ENCODE measurements at places on chromosomes 1 and 21. TPM values are rescaled to one million over a fixed set of nuclear protein-coding genes. Genes with fewer than 3 reads are reported as not detected.

Gene ACTL8
- 0.15 TPM for total RNA-seq

Gene IL20
- total RNA-seq, result not detected

DNA sequence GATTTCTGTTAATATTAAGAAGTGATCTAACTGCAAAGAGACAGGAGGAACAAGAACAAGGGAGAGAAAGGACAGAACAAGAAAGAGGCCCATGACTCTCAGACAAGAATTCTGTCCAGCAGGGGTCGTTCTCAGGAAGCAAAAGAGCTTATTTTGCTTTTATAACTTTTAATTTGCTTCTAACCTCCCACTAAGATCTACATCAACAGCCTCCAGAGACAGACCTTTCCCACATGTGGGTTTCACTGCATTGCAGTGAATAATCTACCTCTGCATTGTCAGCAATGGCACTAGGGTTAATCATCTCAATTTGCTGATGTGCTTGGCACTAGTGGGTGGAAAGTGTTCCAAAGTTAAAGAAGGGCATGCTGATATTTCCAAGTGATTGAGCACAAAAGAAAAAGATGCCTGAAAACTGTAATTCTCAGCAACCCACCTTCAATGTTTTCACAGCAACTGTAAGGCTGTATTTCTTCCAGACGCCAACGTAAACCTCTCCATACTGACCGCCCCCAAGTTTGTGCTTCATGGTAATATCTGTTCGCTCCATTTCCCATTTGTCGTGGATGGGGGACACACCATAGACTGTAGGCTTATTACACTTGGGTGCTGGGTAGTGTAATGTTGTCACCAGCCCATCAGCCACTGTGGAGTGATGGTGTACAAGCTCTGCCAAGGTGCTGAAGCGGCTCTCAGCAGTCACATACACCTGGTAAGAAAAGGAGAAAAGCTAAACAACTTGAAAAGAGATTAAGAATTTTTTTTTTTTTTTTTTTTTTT is 39.5 kb downstream of the TOR3A start:
- no peaks in the 10 kb centered on the region for H3K27me3 ChIP-seq
- H3K4me1 ChIP-seq, result no peaks in the 10 kb centered on the region
- no peak overlapping the region for H3K27ac ChIP-seq
- H3K4me3 ChIP-seq, result no peak overlapping the region

- no peak overlapping the region for H3K27ac ChIP-seq
- peaks cover 28% of the 10 kb centered on the region for H3K4me1 ChIP-seq
- H3K4me3 ChIP-seq, result no peak overlapping the region
These were observed 67.7 kb upstream of the WNT4 start for GRCh38 chr1:22210636-22211035.

DNA sequence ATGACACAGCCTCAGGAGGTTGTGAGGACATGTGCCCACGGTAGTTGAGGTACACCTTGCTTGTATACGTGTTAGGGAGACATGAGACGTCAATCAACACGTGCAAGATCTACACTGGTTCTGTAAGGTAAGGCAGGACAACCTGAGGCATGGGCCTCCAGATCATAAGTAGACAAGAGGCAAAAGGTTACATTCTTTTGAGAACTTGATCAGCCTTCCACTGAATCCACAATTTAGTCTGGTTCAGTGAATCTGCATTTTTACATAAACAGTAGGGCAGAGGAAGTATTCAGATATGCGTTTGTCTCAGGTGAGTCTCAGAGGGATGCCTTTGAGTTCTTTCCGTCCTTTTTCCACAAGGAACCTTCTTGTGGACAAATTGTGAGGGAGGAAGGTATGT is 348.9 kb downstream of the ASTN1 start:
- H3K27me3 ChIP-seq, result no peaks in the 10 kb centered on the region
- no peak overlapping the region for H3K27ac ChIP-seq
- H3K4me3 ChIP-seq, result no peak overlapping the region
- H3K36me3 ChIP-seq, result no peaks in the 10 kb centered on the region

- no peaks in the 10 kb centered on the region for H3K36me3 ChIP-seq
- peaks cover 7% of the 10 kb centered on the region for H3K4me1 ChIP-seq
- no peaks in the 10 kb centered on the region for H3K27me3 ChIP-seq
- H3K4me3 ChIP-seq, result no peak overlapping the region
- no peak for DNase-seq
These were observed 309.5 kb downstream of the KIF26B start for GRCh38 chr1:245464290-245464689.

- no peaks in the 10 kb centered on the region for H3K4me1 ChIP-seq
- no peak overlapping the region for H3K27ac ChIP-seq
- no peak for DNase-seq
- no peaks in the 10 kb centered on the region for H3K36me3 ChIP-seq
- no peaks in the 10 kb centered on the region for H3K27me3 ChIP-seq
These were observed 168.8 kb downstream of the GALNT2 start for GRCh38 chr1:230235876-230236275.

DNA sequence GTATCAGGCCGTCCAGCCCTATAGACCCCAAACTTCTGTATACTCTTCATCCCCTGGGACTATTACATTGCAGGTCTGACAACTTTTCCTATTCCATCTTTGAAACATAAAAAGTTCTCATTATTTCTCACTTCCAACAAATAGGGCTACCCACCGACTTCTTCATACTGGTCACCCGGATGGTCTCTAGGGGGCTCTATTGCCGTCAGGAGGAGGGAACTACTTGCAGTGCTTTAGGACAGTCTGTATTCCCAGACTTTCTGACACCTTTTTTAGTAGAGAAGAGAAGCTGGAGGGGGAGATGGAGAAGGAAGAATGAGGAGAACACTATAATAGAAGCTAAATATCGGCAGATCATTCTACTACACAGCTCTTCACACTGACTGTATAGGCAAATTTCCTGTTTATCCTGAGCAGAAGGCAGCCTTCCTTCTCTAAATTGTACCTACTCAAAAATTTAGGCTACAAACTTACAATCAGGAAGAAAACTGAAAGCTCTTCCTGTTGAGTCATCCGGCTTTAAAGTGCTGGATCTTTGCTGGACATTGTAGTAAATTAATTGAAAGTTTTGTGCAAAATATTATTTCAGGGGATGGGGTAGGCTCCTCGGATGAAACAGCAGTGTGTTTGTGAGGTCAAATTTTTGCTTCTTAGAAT is 54.6 kb downstream of the CDC7 start:
- no peak overlapping the region for H3K4me3 ChIP-seq
- peaks cover 3% of the 10 kb centered on the region for H3K4me1 ChIP-seq
- H3K27ac ChIP-seq, result no peak overlapping the region

DNA sequence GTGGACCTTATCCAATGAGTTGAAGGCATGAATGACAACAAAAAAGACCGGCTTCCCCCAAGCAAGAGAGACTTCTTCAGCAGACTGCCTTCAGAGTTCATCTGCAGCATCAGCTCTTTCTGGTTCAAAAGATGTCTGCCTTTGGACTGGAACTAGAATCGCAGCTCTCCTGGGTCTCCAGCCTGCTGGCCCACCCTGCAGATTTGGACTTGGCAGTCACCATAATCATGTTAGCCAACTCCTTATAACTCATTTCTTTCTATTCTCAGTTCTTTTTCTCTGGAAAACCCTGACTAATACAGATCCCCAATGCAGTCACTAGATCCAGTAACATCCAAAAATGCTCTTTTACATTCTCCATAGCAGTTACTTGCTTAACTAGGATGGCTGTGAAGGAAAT is 89.2 kb upstream of the MARK1 start:
- no peaks in the 10 kb centered on the region for H3K27me3 ChIP-seq
- H3K36me3 ChIP-seq, result no peaks in the 10 kb centered on the region
- H3K4me1 ChIP-seq, result no peaks in the 10 kb centered on the region
- no peak for DNase-seq

GRCh38 chr1:58839147-58839795 is 55.4 kb upstream of the JUN start:
- H3K36me3 ChIP-seq, result no peaks in the 10 kb centered on the region
- no peaks in the 10 kb centered on the region for H3K27me3 ChIP-seq
- H3K4me3 ChIP-seq, result no peak overlapping the region
- no peak for DNase-seq
- H3K4me1 ChIP-seq, result no peaks in the 10 kb centered on the region

GRCh38 chr1:157773493-157774350 is 3.2 kb downstream of the FCRL2 start:
- no peaks in the 10 kb centered on the region for H3K27me3 ChIP-seq
- no peak overlapping the region for H3K4me3 ChIP-seq
- no peak overlapping the region for H3K27ac ChIP-seq
- DNase-seq, result peak; percentile 64

DNA sequence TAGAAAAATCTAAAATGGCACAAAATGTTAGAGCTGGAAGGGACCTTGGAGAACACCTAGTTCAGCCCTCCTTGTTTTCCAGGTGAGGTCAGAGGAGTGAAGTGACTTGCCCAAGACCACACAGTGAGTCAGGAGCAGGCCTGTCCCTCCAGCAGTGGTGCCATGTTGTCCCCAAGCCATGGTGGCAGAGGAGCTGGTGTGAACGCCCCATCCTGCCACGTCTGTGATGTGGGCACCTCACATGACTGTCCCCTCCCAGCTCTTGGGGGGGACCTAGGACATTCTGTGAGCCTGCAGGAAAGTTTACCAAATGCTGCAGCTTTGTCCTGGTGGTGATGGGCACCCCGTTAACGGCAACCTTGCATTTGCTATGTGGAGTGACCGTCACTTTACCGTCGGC is 66.2 kb downstream of the SCCPDH start:
- H3K4me1 ChIP-seq, result peaks cover 23% of the 10 kb centered on the region
- no peak overlapping the region for H3K4me3 ChIP-seq
- no peaks in the 10 kb centered on the region for H3K27me3 ChIP-seq
- H3K36me3 ChIP-seq, result no peaks in the 10 kb centered on the region
- no peak overlapping the region for H3K27ac ChIP-seq

DNA sequence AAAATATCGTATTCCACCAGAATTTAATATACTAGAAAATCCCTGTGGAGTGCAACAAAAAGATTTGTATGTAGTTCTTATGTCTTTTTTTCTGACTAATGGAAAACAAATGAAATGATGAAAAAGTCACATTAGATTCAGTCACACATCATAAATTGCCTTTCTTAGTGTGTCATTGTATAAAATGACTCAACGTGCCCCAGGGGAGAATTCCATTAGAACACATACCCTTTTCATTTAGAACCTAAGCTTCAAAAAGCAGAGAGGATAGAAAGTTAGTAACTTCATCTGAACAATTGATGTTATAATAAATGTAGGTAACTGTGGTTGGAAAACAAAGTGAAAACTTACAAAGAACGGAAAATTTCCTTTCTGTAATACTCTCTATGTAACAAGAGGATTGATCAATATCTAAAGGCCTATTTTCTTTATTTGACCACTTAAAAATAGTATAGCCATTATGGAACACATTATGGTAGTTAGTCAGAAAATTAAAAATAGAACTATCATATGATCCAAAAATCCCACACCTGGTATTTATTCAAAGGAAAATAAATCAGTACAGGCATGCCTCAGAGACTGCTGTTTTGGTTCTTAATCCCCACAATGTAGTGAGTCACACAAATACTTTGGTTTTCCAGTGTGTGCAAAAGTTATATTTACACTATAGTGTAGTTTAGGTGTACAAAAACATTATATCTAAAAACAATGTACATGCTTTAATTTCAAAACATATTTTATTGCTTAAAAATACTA is 1016.1 kb downstream of the KCNT2 start:
- no peaks in the 10 kb centered on the region for H3K27me3 ChIP-seq
- no peak overlapping the region for H3K27ac ChIP-seq
- DNase-seq, result no peak
- H3K4me3 ChIP-seq, result no peak overlapping the region
- no peaks in the 10 kb centered on the region for H3K36me3 ChIP-seq
- H3K4me1 ChIP-seq, result no peaks in the 10 kb centered on the region

GRCh38 chr1:198648592-198648991 is 9.8 kb downstream of the PTPRC start:
- peaks cover 8% of the 10 kb centered on the region for H3K4me1 ChIP-seq
- H3K4me3 ChIP-seq, result no peak overlapping the region
- no peaks in the 10 kb centered on the region for H3K27me3 ChIP-seq
- no peak for DNase-seq
- no peaks in the 10 kb centered on the region for H3K36me3 ChIP-seq

DNA sequence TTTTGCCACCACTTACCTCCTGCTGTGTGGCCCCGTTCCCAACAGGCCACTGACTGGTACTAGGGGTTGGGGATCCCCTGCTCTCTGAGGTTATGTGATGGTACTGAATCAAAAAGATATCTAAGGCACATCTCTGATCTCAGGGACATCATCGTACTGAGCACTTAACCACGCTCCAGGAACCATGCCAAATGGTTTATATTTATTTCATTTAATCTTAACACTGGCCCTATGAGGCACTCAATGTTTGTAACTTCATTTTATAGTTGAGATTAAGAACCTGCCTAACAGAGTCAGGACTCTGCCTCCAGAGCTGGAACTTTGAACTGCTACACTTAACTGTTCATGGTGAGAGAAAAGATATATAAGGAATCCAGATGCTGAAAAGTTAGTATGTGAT is 98.0 kb upstream of the HP1BP3 start:
- H3K27me3 ChIP-seq, result no peaks in the 10 kb centered on the region
- peak; percentile 3 for DNase-seq
- no peaks in the 10 kb centered on the region for H3K4me1 ChIP-seq
- no peak overlapping the region for H3K4me3 ChIP-seq
- no peak overlapping the region for H3K27ac ChIP-seq

GRCh38 chr1:165560883-165561656 is 17.3 kb downstream of the LRRC52 start:
- H3K4me3 ChIP-seq, result no peak overlapping the region
- no peaks in the 10 kb centered on the region for H3K27me3 ChIP-seq
- no peaks in the 10 kb centered on the region for H3K36me3 ChIP-seq
- DNase-seq, result no peak
